NCI-H2171 treated with DMSO at 0.1 percent for 48 hours (cell line): ENCODE measurements at places on chromosomes 2 and 18.

- DNase-seq = no peak
Observed at GRCh38 chr2:198080879-198081765, 276.7 kb downstream of the PLCL1 start.

DNA sequence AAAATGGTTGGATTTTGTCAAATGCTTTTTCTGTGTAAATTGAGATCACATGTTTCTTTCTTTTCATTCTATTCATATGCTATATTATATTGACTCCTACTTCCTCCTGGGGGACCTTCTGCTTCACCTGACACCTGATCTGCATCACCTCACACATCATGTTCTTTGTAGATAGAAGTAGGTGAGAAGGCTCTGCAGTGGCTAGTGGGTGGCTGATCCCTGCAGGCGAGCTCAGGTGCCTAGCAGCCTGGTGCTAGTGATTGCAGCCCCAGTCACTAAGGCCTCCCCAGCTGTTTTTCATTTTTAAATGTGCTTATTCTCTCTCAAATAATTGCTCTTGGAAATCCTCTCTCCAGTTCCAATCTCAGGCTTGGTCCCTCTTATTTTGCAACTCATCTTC is 33.6 kb downstream of the MC4R start:
- DNase-seq = peak; percentile 55

- DNase-seq = no peak
Observed at GRCh38 chr2:67437114-67437513, 40.0 kb downstream of the ETAA1 start.

DNA sequence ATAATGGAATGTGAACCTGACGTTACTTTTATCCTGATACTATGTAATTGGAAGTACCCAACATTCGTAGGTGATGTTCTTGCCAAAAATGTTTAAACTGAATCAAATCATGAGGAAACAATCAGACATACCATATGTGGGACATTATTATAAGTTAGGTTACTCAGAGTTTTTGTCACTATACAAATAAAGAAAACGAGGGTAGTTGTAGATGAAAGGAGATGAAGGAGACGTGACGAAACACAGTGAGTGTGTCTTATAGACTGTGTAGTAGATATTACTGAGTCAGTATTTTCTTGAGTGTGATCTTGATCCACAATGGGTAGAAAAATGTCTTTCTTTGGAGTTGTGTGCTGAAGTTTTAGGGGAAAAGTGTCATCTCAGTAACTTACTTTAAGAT is 176.8 kb downstream of the ZNF407 start:
- DNase-seq = no peak

DNA sequence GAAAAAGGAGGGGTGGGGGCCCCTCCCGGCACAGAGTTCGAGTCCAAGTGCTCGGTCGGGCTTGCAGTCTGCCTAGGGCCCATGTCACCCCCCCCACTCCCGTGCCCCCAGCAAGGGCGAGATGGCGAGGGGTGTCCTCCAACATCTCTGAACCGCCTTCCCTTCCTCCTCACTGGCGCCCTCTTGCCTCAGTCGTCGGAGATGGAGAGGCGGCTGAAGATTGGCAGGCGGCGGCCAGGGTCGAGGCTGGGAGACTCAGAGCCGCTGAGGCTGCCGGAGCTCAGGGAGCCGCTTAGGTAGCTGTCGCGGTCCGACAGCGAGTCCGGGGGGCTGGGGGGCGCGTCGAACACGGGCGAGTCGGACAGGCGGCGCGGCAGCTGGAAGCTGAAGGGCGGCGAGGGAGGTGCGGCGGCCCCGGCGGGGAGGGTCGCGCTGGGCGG is 2.3 kb downstream of the ZFP36L2 start:
- no peak for DNase-seq

DNA sequence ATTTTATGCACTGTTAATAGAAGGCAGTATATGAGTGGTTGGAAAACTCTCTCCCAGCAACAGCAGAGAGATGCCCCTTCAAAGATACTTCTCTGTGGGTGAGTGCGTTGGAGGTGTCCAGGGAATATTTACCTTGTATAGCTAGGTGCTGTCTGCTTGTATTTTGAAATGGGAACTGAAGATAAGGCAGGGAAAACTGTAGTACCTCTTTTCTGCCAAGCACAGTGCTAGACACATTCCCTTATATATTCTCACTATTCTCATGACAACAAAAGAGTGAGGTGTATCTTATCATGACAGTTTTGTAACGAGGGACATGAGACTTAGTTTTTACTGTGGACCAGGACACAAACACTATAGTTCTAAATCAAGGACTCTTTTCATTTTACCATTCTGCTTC is 2.1 kb downstream of the TTC39C start:
- peak; percentile 49 for DNase-seq
